ENCODE measurements at places on chromosomes 16 and 17.

DNA sequence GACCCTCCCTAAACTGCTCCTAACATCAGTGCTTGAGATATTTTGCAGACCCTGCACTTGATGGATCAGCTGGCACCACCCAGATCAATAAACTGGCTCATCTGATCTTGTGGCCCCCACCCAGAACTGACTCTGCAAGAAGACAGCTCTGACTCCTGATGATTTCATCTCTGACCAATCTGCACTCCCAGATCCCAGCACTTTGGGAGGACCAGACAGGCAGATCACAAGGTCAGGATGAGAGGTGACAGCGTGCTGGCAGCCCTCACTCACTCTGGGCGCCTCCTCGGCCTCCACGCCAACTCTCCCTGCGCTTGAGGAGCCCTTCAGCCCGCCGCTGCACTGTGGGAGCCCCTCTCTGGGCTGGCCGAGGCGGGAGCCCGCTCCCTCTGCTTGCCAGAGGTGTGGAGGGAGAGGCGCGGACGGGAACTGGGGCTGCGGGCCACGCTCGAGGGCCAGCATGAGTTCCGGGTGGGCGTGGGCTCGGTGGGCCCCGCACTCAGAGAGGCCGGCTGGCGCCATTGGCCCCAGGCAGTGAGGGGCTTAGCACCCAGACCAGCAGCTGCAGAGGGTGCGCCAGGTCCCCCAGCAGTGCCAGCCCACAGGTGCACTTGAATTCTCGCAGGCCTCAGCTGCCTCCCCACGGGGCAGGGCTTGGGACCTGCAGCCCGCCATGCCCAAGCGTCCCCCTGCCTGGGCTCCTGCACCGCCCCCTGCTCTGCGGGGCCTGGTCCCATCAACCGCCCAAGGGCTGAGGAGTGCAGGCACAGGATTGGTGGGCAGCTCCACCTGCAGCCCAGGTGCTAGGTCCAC, 2.4 kb upstream of the C16orf54 start:
- no peak for DNase-seq

DNA sequence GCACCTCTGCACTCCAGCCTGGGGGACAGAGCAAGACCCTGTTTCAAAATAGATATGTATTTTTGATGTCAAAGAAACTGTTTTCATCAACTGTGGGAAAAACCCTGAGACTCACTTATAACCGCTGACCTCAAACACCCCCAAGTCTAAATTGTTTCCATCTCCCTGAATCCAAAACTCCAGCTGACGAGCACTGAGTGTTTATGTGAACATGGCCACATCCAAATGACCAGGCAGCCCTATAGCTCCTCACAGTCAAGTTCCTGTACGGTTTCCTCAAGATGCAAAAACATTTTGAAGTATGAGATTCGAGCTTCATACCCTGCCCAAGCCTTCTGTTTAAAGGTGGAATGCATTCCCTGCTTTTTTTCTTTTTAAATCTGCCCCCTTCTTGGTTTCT, 45.3 kb upstream of the ZCCHC14 start:
- DNase-seq = no peak

- DNase-seq = no peak
Measured at GRCh38 chr16:14562691-14563491, 67.2 kb downstream of the PARN start.

DNA sequence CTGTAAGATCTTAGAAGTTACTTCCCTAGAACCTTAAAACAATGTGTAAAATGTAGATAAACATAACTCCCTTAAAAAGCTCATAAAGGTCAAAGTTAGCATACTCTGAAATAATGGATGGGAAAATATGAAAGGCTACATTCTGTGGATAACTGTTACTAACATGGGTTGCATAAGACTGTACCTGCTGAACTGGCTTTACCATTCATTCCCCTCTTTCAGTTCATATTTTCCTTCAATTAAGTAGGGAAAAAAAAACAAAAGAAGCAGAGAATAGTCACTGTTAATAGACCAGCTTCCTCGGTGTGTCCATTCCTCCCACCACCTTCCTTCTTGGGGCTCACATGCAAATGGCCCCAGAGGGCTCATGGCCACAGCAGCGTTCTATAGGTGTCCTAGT, 7.5 kb upstream of the MEIOB start:
- DNase-seq = no peak

- DNase-seq = no peak
Measured at GRCh38 chr17:61425682-61426481, 26.2 kb downstream of the TBX2 start.

- DNase-seq = no peak
Measured at GRCh38 chr17:13729466-13730134, 127.9 kb upstream of the HS3ST3A1 start.
